ENCODE measurements at places on chromosomes 13 and 19.

- DNase-seq, result no peak
These were observed 228.8 kb upstream of the STARD13 start for GRCh38 chr13:33514362-33514761.

DNA sequence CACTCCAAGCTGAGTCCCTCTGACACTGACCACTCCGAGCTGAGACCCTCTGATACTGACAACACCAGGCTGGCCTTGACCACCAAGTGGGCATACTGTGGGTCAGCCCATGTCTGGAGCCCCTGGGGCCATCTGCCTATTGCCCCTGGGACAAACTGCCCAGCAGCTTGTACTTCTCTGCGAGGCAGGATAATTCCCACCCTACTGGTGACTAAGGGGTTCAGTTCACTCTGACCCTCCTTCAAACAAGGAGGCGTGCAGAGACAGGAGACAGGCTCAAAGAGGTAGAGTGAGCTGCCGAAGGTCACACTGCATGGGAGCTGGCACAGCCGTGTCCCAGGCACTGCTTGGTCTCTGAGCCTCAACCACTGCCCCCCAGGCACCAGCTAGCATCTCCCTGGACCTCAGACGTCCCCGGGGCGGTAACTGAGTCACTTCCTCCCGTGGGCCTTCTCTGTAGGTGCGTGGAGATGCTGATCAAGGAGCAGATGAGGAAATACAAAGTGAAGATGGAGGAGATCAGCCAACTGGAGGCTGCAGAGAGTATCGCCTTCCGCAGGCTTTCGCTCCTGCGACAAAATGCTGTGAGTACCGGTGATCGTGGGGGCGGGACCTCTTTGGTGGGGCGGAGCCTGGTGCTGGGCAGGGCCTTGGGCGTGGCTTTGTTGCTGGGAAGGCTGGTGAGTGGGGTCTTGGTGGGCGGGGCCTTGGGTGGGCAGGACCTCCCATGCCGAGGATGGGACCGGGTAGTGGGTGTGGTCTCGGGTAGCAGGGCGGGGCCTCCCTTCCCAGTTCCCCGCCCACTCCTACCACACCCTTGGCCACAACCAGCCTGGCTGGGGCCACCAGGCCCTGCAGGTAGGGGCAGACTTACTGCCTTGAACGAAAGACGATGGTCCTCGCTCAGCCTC lies 5.8 kb upstream of the USE1 start:
- DNase-seq, result peak; percentile 44

DNA sequence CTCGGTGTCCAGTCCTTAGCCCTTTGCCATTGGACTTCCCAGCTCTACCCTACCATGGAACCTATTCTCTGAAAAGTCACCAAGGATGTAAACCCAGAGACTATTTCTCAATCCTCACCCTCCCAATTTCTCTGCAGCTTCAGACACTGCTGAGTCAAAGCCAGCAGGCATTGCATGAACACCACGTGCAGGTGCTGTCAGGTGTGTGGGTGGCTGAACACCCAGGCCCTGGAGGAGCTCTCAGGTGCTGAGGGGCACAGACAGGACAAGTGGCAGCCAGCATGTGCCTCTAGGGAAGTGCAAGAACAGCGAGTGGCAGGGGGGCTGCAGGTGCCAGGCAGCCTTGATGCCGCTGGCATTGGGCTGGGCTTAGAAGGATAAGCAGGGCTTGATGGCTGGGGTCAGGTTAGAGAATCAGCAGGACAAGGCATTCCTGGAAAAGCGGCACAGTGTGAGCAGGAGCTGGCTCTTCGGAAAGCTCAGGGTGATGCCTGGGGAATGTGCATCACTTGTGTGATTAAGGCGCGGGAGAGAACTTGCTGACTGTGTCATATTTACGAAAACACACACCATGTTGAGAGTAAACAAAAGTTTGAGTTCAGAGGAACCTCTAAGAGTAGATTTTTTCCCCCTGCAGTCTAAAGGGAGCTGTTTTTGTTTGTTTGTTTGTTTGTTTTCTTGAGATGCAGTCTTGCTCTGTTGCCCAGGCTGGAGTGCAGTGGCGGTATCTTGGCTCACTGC lies 83.8 kb downstream of the LNX2 start:
- DNase-seq, result no peak

DNA sequence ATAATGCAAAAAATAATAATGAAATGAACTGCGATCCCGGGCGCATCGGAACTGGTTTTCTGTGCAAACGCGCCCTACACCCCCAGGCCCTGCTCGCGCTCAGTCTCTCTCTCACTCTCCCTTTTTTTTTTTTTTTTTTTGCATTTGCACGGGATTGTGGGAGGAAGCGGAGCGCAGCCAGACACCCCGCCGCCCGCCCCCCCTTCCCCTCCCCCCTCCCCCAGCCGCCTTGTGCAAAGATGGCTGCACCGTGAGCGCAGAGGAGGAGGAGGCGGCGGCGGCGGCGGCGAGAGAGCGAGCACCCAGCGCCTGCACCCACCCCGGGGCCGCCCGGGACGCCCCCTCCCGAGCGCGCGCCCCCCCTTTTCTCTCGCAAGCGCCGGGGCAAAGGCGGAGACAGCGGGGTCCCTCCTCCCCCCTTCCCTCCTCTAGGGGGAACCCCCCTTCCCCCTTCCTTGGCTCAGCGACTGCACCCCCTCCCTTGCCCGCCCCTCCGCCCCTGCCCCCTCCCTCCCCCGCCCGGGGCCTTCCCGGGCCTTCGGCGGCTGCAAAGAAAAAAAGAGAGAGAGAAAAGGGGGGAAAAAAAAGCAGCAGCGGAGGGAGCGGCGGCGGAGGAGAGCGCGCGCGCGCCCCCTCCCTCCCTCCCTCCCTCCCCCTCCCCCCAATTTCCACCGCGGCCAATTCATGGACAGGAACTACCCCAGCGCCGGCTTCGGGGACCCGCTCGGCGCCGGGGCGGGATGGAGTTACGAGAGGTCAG lies at the start of gene PRR12:
TSS of gene PRR12 (plus strand) at position 212 of the 760 bp plus-strand sequence. CDS start at position 685, 473 bp downstream.
- DNase-seq, result peak; percentile 73

GRCh38 chr19:38389101-38389925 lies 816 bp downstream of the SPRED3 start:
- DNase-seq, result no peak

DNA sequence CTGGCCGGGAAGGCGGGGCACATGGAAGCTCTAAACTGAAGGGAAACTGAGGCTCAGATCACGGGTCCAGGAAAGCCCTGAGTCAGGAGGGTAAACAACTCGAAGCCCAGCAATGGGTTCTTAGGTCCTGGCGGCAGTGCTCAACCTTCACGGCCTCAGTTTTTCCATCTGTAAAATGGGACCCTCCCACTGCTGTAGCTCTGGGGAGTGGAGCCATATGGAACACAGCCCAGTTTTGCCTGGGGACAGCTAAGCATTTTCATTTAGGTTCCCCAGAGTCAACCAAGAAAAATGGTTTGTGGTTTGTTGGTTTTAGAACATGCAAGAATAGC lies 30.4 kb downstream of the CEBPG start:
- DNase-seq, result no peak

- no peak for DNase-seq
These were observed 8.8 kb upstream of the KPTN start for GRCh38 chr19:47492571-47493377.

- DNase-seq, result no peak
These were observed 39.0 kb downstream of the WASF3 start for GRCh38 chr13:26596458-26596857.

GRCh38 chr19:7603919-7604318 lies 8.3 kb downstream of the CAMSAP3 start:
- DNase-seq, result no peak

- DNase-seq, result no peak
These were observed 56.2 kb upstream of the UBE2L5 start for GRCh38 chr13:30366088-30366487.
